ENCODE measurements at places on chromosomes 4 and X.

DNA sequence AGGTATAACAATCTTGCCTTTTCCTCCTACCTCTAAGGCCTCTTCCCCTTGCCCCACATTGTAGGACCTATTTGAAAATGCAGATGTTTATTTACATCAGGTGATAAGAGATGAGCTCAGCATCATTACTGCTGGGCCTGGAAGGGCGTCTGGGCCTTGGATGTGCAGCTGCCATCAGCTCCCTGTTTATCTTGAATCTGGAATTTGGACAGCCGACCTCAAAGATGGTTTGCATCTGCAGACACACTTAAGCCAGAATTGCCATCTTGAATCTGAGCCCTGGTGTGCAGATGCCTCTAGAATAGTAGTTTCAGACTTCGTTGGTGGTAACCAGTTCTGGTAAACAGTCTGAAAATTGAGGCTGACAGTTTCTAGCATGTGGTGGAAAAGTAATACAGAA is 59.0 kb downstream of the FAM193A start:
- no peak for DNase-seq

DNA sequence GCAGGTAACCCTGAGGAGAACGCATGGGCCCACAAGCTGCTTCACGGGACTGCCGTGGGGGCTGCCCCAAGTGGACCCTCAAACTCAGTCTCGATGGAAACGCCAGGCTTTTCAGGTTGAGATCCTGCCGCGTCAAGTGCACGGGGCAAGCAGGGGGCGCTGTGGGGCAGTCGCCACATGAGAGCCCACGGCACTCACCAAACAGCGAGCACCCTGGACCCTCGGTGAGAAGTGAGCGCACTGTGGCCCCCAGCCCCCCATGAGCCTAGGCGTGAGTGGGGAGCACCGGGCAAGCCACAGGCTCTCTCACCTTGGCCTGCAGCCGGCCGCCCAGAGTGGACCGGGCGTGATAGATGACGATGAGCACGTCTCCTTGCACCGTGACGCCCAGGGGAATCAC is 50.9 kb upstream of the CPLX1 start:
- no peak for DNase-seq

DNA sequence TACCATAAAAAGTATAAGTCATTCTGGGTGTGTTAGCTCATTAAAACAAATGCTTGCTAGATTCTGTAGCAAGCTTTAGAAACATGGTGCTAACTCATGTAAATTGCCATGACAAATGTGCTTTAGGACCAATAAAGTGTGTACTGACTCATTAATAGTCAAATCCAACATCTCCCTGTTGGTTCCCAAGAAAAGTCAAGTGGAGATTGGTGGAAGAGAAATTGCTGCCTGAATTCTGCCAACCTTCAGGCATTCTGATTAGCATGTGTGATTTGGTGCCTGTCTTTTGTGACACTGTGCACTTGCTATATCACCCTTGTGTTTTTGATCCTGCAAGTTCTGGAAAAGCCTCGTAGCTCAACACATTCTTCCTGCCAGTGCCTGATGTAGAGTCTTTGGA is 503.8 kb upstream of the BOD1L1 start:
- no peak for DNase-seq

GRCh38 chr4:85187106-85187505 is 220.6 kb upstream of the WDFY3 start:
- DNase-seq, result no peak

- DNase-seq, result no peak
Measured at GRCh38 chr4:182918044-182918607, 940 bp upstream of the DCTD start.

GRCh38 chr4:18075823-18076433 is 54.4 kb upstream of the LCORL start:
- no peak for DNase-seq

DNA sequence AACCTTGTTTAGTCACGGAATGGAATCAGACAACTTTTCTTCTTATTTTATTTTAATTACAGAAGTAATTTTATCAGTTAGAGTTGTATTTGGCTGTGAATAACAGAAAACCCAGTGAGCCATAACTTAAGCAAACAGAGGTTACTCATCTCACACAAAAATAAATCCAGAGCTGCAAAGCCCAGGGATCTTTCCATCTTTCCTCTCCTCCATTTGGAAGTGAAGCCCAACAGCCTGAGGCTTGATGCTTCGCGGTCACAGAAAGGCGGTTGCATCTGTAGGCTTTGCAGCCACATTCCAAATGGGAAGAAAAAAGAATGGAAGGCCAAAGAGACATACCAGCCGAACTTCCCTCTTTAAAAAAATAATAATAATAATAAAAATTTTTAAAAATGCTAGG is 22.6 kb downstream of the CHRNA9 start:
- no peak for DNase-seq

DNA sequence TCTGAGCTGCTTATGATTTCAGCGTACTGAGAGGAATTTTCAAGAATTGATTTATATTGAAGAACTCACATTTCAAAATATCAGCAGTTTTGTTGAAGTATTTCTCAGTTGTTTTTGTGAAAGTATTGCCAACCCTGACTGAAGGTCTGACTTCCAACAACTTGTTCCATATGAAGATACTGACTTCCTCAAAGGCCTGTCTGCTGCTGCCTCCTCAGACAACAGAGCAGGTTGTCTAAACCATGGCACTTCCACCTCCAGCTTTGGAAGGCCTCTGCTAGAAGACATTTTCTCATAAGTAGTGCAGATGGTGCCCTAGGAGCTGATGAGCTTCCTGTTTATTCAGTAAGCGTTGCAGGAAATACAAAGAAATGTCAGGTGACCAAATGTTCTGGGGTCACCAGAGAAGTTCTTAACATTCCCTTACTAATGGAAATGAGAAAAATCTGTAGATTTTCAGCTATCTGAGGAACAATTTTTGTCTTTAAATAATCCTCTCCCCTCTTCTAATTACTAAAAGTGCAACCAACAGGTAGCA is 28.8 kb downstream of the FGF2 start:
- DNase-seq, result no peak

GRCh38 chrX:40945361-40945713 is 139.9 kb upstream of the USP9X start:
- peak; percentile 21 for DNase-seq

DNA sequence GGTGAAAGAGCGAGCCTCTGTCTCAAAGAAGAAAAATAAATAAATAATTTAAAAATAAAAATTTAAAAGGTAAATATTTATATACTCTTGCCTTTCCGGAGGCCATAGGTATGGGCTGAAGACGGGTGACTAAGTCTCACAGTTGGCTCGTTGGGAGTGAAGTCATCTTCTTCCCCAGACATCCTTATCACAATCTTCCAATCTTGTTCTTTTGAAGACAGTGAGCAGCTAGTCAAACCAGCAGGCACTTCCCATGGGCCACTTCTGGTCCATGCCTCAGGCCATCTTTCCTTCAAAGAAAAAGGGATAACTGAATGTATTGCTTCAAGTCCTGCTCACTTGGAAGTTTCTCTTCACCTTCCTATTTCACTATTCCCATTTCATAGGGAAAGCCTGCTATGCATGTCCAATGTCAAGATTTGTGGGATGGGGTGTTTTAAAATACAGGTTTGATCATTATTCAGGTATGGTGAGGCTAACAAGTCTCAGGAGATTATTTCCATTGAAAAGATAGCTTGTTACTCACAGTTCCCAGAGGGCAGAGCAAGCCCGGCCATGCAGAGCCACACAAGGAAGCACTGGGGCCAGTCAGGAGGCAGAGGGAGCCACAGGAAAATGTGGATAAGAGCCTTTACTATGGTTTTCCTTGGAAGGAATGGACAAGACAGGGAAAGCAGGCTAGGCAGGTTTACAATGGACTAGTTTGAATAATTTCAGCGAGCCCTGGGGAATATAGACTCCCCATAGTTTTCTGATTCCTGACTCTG is 33.3 kb upstream of the VCX2 start:
- no peak for DNase-seq

GRCh38 chr4:88291003-88291402 is 6.6 kb upstream of the PPM1K start:
- no peak for DNase-seq

Data from SW 1271 (cell line).